Right cardiac atrium (tissue), 5 donors: ENCODE measurements at places on chromosomes 2 and 18. TPM values are rescaled to one million over a fixed set of nuclear protein-coding genes. Genes with fewer than 3 reads are reported as not detected.

DNA sequence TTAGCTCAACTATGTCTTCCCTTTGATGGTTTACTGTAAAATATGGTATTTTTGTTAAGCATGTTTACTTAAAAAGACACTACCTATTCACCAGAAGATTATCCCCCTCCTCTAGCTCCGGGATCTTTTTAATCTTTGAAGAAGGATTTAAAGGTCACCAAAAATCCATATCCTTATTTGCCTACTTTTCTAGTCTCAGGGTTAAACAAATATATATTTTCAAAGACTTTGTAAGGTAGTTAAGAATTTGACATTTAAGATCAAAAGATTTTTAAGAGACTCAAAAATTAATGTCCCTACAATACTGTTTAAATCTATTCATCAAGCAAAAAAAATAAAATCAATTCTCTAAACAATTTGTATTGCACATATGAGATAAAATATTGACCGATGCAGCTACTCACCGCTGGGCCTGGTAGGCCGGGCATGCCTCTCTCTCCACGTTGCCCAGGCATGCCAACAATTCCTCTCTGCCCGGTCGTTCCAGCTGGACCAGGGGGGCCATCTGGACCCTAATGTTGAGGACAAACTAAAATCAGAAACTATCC lies 76.1 kb downstream of the COL3A1 start:
- no peak for DNase-seq

GRCh38 chr2:145410086-145410485 lies 890.2 kb upstream of the ZEB2 start:
- no peak for DNase-seq

Gene RTKN
- 21.5 TPM for total RNA-seq

DNA sequence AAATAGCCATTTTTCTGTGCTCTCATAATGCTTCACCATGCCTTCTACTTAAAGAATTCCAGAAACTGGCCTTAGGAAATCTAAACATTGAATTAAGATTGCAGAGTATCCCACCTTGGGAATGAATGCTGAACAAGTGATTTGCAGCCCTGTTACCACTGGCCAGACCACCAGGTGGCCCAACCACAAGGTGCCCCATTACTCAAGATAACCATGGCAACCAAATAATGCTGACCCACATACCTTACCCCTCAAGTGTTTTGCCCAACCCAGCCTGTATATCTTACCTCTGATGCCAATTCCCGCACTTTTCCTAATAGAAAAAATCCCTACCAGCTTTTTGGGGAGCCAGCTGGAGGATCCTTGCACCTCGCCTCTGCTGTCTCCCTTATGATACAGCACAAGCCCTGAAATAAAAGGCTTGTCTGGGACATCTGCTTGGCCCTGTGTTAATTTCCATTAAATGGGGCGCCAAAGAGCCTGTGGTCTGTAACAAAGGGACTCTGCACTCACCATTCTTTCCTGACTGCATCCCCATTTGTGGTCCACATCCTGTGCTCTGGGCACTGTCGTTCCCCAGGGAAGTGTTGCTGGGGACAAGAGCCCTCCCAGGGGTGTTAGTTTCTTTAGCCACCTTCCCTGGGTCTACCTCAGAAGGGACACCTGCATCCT lies 17.3 kb upstream of the KCNF1 start:
- no peak for DNase-seq

DNA sequence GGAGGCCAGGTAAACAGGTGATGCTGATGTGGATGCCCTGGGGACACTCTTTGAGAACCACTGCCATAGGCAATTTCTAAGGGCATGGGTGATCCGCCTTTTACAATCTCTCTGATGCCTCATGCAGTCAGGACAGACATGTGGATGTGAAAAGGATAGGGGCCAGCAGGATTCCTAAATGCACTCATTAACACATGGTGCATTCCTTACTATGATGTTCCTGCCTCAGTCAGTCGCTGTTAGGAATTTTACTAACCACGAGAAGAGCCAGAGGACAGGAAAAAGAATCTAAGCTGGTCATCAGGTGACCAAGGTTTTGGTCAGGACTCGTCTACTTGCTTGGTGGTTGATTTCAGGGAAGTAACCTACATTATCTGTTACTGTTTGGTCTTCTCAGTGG lies 191.0 kb downstream of the ARL4C start:
- DNase-seq = no peak

GRCh38 chr2:17763641-17764333 lies 9.8 kb downstream of the GEN1 start:
- DNase-seq = no peak

Gene BMP10
- 2,694 TPM for total RNA-seq

Gene PSMA8
- total RNA-seq = not detected

GRCh38 chr2:212549941-212550340 lies 11.3 kb upstream of the ERBB4 start:
- no peak for DNase-seq

DNA sequence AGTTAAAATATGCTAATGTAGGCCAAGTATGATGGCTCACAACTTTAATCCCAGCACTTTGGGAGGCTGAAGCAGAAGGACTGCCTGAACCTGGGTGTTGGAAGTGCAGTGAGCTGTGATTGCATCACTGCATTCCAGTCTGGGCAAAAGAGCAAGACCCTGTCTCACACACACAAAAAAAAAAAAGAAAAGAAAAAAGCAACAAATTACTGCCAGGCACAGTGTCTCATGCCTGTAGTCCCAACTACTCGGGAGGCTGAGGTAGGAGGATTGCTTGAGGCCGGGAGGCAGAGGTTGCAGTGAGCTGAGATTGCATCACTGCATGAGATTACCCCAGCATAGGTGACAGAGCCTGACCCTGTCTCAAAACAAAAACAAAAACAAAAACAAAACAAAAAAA lies 110.6 kb downstream of the PRELID3A start:
- no peak for DNase-seq

Gene MFSD2B
- total RNA-seq = not detected

Gene CTAGE1
- total RNA-seq = not detected
